Activated T-helper 1 cell treated with anti-CD3 and anti-CD28 coated beads, Interleukin-12 subunit alpha, Interleukin-12 subunit beta, Interleukin-2, Interleukin-4 antibody, amounts not matched to agents 30 ng/mL and 10 ng/mL and 1 ng/mL, durations not matched to agents 14 hours and 24 hours and 36 hours (primary cell): ENCODE measurements at places on chromosomes 2 and 18. TPM values are rescaled to one million over a fixed set of nuclear protein-coding genes. Genes with fewer than 3 reads are reported as not detected.

Gene C18orf63
- not detected in 2 replicates for total RNA-seq

Gene PPP1R1C
- total RNA-seq, result not detected in 2 replicates

Gene SELENOI
- total RNA-seq, result 66.6 and 68.2 TPM in 2 replicates

Gene NT5DC4
- not detected in 2 replicates for total RNA-seq

Gene LDLRAD4
- total RNA-seq, result 34.5 and 35.2 TPM in 2 replicates
